ENCODE measurements at places on chromosomes 2 and 18. TPM values are rescaled to one million over a fixed set of nuclear protein-coding genes. Genes with fewer than 3 reads are reported as not detected.

DNA sequence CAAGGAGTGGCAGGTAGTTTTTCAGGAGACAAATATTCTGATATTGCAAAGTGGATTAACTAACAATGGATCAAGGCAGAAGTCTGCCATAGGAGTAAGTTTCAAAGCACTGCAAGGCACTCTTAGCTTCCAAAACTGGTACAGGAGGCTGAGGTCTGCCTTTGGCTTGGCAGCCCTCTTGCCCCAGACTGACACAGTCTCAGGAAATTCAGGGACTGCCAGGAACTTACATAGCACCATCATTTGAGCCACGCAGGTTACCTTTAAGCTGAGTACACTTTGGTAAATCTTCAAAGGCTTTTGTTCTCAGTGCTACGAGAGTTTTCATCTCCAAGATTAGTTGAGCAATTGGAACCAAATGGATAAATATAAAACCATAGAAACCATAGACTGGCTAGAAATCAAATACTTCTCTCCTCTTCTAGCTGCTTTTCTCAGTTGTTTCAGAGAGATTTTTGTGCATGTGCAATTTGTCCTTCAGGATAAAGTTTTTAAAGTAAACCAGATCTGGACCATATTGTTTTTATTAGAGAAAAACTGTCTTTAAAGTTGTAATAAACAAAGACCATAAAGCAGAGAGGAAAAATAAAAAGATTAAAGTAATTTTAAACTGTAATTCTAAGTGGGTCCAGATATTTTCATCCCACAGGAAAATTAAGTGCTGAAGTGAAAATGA lies 18.8 kb downstream of the ANKRD29 start:
- DNase-seq = no peak

GRCh38 chr2:203670939-203671338 lies 35.5 kb upstream of the CD28 start:
- DNase-seq = no peak

The ABHD1 gene
- 0.49 TPM for polyA plus RNA-seq

The GGCX gene
- 19.7 TPM for polyA plus RNA-seq

DNA sequence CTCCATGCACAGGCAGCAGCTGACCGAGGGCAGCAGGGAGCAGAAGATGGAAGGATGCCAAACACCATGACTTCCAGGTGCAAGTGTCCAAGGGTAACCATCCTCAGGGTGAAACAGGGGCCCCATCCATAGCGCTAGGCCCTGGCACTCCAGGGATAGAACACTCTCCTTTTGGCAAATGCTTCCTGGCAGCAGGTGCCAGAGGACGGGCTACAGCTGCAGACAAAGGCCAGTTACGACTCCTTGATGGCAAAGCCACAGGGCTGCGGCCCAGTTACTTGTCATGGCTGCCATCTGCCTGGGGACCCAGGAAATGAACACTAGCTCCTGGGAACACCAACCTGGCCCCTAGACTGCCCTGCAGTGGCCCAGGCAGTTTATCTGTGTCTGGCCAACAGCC lies 178.8 kb downstream of the TMEM163 start:
- no peak for DNase-seq

GRCh38 chr2:7363906-7364305 lies 446.7 kb downstream of the RNF144A start:
- DNase-seq = no peak

DNA sequence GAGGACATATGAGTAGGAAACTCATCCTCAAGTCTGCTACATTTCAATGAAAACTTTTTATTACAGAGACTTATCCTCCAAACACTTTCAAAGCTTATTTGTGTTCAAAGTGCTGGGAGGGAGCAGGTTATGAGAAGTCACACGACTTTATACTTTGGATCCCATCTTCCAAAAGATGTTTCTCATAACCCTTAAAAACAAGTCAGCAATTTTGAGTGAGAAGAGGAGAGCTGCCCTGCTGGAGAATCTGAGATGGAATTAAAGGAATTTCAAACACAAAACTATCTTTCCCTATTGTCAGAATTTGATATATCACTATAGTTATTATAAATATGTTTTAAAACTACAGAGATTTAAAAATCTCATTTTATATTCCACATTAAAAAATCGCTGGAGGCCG lies 45.8 kb downstream of the ROCK2 start:
- DNase-seq = no peak

The GTF3C2 gene
- polyA plus RNA-seq = 27.0 TPM

DNA sequence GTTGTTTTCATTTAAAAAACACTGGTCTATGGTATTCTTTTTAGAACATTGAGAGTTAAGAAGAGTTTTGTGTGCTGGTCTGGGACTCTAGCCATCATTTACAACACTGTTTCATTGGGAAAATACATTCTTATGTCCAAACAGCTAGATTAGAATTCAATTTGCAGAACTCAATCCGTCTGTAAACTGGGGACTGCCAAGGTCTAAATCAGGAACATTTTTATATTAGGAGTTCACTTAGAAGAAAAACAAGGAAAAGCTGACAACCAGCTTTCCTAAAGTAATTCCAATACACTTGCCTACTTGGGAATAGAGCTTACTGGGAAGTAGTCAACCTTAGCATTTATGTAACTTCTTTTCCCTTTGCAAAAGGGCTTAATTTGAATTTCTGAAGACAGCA lies 91.5 kb upstream of the RNF152 start:
- DNase-seq = peak; percentile 60

DNA sequence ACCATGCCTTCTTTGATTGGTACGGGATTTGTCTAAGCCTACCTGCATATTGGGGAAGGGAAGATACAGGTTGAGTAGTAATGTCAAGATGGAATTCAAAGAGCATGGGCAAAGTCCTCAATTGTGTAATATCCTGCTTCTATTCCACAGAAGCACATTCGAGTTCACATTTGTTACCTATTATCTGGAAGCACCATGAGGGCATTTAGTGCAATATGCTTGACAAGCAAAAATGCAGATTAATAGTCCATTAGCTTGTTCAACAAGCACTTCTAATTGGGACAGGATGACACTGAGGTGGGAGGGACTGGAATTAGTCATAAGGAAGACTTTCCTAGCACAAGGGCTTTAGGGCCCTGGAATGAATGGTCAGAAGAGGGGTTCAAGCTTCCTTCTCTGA lies 40.5 kb downstream of the MYO5B start:
- DNase-seq = no peak

The PPIL3 gene
- 63.7 TPM for polyA plus RNA-seq

The SDC1 gene
- 6.0 TPM for polyA plus RNA-seq

DNA sequence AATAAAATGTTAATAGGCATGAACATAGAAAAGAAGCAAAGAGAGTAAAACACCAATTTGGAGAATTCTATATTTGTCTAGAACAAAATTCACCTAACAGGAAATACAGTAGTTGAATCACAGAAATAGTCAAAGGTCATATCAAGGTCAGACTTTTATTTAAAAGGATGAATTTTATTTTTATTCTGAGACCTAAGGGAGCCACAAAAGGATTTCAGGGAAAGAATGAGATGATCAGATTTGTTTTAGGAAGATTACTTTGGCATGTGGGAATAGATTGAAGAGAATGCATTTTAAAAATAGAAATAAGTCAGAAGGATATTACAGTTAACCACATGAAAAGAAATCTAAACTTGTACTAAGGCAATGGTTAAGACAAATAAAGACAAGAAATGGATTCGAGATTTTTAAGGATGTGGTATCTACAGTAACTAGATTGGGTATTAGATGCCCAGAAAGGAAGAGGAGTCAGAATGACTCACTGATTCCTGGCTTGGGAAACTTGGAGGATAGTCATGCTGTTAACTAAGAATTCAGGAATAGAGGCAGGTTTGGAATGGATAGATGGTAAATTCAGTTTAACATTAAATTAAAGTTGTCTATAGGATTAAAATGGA lies 56.0 kb downstream of the METTL4 start:
- no peak for DNase-seq

The TLX2 gene
- not detected for polyA plus RNA-seq

DNA sequence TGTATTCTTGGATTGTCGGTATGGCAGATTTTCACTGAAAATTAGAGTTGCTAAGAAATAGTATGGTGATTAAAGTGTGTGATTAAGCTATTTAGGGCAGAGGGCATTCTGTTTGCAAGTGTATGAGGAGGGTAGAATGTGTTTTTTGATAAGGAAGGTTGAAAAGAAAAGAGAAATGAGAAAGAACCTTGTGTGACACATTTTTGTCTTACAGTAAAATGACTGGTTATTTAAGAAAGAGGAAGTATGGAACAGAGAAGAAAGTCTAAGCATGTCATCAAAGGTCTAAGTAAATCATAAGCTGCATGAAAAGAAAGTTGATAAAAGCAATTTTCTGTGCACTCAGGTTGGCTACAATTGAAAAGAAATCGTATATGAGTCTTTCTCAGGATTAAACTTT lies 5.2 kb upstream of the RSAD2 start:
- DNase-seq = no peak

The KLHL30 gene
- polyA plus RNA-seq = 20.7 TPM

- DNase-seq = no peak
Observed at GRCh38 chr2:236172255-236173035, 4.3 kb upstream of the GBX2 start.

DNA sequence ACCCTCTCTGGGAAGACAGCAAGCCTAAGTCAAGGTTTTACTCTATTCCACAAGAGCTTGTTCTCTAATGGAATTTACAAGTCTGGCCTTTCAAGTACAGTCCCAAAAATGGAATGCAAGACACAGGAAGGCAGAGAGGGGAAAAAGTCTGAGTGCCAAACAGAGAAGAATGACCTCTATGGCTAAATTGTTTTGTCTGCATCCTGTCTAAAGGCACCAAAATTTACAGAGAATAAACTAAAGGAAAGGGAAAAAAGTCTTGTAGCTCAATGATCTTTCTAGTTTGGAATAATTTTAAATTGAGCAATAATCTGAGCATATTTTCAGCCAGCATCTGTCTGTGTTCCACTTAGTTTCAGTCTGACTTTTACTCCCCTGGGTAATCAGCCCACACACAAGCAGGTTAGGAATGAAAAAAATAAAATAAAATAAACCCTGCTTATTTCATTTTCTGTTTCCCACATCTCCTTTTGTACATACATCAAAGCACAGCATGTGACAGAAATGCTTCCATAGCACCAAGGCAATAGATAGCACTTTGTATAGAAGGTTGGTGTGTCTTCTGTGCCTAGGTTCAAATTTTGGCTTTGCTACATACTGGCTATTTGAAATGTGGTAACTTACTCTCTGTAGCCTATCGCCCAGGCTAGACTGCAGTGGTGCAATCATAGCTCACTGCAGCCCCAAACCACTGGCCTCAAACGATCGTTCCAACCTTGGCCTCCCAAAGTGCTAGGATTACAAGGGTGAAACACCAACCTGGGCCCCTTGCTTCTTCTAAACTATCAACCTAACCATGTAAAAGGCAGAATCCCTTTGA lies 105.1 kb downstream of the SLC8A1 start:
- no peak for DNase-seq

The FEV gene
- polyA plus RNA-seq = not detected

GRCh38 chr2:127535422-127535901 lies at the start of gene MYO7B:
MYO7B (plus strand) TSS chr2:127535683; CDS start chr2:127559723, 24,040 bp downstream.
- no peak for DNase-seq

The HOXD3 gene
- 3.3 TPM for polyA plus RNA-seq

The CCDC85A gene
- polyA plus RNA-seq = 3.2 TPM

The NT5C1B gene
- 0.25 TPM for polyA plus RNA-seq

The OBSL1 gene
- polyA plus RNA-seq = 138 TPM

- no peak for DNase-seq
Observed at GRCh38 chr2:108982259-108982679, 6.8 kb downstream of the EDAR start.

GRCh38 chr2:49044350-49045079 lies 109.8 kb downstream of the FSHR start:
- DNase-seq = peak; percentile 9

GRCh38 chr2:19356545-19357401 lies 1.6 kb downstream of the OSR1 start:
- no peak for DNase-seq

The GNAL gene
- 1.1 TPM for polyA plus RNA-seq

The GCFC2 gene
- 21.7 TPM for polyA plus RNA-seq

GRCh38 chr2:11829324-11829946 lies 83.0 kb downstream of the LPIN1 start:
- DNase-seq = peak; percentile 17

- DNase-seq = no peak
Observed at GRCh38 chr2:105144152-105144940, 97.2 kb upstream of the GPR45 start.

DNA sequence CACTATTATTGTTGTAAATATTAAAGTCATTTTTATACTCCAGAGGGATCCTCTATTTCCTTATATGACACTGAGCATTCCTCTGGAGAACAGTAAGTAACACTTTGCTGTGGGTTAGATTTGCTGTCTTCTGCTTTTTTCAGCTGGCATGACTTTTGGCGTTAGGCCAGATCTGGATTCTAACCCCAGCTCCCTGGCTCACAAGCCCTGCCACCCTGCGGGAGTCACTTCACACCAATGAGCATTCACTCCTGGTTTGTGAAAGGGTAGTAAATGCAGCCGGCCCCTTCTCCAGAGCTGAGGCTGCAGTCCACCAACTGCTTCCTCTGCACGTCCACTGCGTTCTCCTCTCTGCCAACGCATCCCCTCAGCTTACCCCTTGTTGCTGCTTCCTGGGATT lies 373.8 kb upstream of the RAB6C start:
- DNase-seq = no peak

The SCN2A gene
- 0.05 TPM for polyA plus RNA-seq

The DLX2 gene
- polyA plus RNA-seq = 0.11 TPM

DNA sequence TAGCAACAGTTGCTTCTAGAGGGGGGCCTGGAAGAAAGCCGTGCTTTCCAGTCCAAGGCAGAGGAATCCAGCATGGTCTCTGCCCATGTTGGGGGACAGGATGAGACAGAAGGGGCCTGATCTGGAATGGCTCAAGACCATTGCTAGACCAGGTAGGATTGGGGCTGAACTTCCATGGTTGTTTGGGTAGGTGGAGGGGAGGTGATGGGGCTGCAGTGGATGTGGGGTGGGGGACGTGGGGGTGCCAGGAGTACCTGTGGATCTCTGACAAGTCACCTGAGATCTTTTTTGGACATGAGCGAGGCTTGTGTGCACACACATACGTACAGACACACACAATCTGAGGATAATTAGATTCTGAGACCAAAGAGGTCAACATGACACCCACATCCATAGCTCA lies 228.7 kb upstream of the SKOR2 start:
- DNase-seq = no peak

- no peak for DNase-seq
Observed at GRCh38 chr2:68100189-68100588, 37.4 kb upstream of the C1D start.

- no peak for DNase-seq
Observed at GRCh38 chr18:9743200-9744016, 35.3 kb downstream of the RAB31 start.

DNA sequence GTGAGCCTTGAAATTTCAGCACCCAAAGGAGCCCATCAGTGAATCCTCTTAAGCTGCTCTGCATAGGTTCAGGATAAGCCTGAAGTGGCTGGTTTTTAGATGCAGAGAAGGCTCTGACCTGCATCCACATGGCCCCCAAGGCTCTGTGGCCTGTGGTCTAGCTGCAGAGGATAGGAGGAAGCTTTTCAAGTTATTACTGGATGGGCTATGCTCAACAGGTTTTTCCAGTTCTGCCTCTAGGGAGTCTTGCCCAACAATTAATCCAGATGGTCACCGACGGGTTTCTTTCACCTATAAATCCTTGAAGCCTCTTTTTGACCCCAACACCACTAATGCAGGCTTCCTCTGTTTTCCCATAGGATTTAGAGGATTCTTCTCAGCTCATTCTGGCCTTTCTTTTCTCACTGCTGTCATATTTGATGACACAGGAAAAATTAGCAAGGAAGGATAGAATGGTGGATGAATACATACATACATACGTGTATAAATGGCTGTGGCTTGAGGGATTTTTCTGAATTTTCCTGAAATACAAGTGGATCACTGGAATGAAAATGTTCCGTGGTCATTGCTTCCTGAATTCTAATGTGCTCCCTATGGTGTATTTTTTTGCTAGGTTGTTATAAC lies 52.2 kb upstream of the BCL2L11 start:
- DNase-seq = no peak

- DNase-seq = no peak
Observed at GRCh38 chr18:23068570-23069310, 66.5 kb upstream of the CABLES1 start.

The MTLN gene
- 50.5 TPM for polyA plus RNA-seq

All from forelimb muscle (tissue), 1 donor.